Stimulated activated CD8-positive, alpha-beta memory T cell treated with anti-CD3 and anti-CD28 coated beads, Interleukin-7, amount 100 ng/mL, for 48 hours (primary cell): ENCODE measurements at places on chromosomes 11 and 22.

DNA sequence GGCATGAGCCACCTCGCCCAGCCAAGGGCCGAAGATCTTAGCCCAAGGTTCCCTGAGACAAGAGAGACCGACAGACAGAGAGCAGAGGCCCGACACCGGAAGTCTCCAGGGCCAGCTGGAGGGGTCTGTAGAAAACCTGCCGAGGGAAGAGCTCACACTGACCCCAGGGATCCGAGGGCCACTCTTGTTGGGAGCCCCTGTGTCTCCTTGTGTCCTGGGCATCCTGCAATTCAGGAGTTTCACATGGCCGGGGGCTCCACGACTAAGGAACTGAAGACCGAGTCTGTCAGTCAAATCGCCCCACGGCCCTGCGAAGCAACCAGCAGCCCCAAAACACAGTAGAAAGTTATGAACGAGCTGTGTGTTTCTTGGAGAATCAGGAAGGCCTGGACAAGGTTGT, 1482.0 kb downstream of the BRD1 start:
- no peak for DNase-seq

DNA sequence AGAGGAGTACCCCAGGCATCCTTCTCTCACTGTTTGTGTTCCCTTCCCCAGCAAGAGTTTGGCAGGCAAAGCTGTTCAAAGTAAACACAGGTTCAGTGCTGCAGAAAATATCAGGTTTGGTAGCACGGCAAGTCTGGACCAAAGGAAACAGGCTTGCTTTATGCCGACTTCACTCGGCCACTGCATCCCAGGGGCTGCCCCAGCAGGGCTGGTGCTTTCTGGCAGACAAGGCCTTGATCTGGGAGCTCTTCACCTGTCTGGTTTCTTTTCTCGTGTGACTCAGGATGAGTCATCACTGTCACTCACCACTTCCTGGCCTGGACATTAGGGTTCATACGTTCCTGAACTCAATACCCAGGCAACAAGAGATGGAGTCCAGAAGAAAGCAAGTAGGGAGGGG, 52.6 kb upstream of the NAV2 start:
- DNase-seq: peak; percentile 2

DNA sequence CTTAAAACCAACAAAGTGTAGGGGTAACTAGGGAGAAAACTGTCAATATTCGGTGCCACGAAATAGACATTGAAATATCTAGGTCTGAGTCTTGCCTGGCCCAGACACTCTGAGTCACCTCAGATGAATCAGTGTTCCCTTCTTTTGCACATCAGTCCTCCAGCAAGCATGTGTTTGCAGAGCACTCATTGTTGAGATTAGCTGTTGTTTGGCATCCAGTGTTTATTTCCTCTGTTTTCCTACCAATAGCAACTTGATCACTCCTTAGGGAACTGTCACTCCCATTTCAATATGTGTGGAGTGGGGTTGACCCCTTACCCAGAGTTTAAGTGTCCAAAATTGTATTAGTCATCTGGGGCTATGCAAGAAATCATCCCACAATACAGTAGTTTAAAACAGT, 4.7 kb upstream of the ASCC2 start:
- no peak for DNase-seq

DNA sequence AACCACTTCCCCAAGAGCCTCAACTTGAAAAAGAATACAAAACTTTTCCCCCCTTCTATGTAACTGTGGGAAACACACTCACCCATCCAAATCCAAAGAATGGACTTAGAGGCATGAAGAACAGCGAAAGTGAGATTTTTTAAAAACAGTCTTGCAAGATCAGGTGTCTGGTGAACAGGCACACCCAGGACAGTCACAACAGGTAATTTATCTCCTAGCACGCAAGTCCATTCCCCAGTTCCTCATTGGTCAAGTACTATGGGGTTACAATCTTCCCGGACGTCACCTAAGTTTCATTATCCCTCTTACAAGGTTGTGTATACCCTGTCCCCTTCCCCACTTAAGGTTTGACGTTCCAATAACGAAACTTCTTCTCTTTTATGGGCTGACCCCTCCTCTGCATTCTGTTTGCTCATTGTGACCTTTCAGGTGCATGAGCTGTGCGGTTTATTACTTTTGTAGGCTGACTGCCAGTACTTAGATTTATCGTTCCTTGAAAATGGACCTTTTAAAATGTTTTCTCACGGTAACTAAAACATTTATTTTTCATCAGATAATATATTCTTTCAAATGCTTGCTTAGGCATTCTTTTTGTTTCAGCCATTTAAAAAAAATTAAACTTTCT, 1401.9 kb downstream of the FAM181B start:
- DNase-seq: no peak

DNA sequence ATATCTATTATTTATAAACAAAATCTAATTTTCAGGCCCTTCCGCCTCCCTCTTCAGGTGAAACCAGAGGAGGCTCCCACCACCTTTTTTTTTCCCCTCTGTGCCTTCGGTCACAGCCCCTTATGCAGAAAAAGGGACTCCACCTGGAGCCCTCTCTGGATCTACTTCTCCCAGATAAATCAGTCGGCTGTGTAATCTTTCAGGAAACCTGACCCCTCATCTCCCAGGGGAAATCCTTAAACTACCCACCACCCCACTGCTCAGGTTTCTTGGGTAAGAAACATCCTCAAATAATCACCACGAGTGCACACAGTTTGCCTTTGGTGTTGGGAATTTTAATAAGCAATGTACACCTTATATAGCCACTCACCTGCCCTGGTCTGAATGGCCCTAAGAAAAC, 104.2 kb downstream of the NAV2 start:
- DNase-seq: no peak

GRCh38 chr11:68441466-68442230, 18.9 kb upstream of the PPP6R3 start:
- no peak for DNase-seq

- DNase-seq: no peak
Measured at GRCh38 chr22:23206915-23207314, 26.6 kb downstream of the BCR start.

DNA sequence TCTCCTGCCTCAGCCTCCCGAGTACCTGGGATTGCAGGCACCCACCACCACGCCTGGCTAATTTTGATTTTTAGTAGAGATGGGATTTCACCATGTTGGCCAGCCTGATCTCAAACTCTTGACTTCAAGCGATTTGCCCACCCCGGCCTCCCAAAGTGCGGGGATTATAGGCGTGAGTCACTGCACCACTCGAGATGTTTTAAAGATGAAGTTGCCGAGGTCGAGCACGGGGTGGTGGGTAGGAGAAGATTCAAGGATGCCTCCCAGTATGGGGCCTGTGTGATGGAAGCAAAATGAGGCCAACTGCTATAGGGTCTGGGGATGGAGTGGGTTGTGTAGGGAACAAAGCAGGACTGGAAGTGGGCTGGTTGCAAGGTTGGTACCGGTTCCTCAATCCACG, 245.2 kb downstream of the MN1 start:
- no peak for DNase-seq

GRCh38 chr22:38754751-38755154, 1.0 kb downstream of the SUN2 start:
- DNase-seq: no peak

GRCh38 chr11:34865261-34865660, 50.9 kb downstream of the APIP start:
- DNase-seq: no peak

GRCh38 chr22:40332319-40332781, 13.9 kb upstream of the ADSL start:
- no peak for DNase-seq

DNA sequence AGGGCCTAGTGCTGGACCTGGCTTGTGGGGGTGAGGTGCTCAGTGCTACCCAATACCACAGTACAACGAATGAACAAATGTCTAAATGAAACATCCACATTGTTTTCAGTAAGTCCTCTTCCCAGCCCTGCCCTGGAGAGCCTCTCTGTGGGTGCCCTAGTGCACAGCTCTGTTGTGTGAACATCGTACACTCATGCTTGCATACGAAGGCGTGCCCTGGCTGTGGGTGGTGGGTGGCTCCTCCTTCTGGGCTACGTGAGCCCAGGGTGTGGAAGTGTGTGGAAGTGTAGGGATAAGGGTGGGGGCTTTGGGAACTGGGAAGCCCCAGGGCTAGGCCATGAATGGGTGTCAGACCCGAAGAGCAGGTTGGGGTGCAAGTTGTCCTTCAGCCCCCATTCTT, 592 bp upstream of the NLRX1 start:
- DNase-seq: no peak

DNA sequence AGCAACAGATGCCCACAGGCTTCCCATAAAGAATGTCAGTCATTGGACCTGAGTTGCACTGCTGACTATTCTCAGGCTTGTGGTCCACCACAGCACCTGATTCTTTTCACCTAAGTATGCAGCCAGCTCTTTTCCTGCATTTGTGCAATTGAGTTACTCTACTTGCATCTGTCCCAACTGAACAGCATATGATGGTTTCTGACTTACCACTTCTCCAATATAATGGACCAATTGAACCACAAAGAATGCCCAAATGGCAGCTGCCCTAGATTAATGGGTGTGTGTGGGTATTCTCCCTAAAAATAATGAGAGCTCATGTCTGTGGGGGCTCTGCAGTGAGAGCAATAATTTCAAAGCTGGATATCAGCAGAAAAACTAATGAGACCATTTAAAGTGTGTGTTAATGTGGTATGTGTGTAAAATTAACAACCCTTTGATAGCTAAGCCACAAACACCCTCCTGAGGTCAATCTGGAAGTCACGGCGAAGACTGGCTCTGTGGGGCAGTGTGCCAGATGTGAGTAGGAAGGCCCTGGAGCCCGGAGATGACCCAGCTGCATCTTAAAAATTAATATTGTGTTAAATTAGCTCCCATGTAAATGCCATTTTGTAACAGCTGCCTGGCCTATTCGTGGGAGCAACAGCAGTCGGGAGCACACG, 43.8 kb downstream of the SC5D start:
- DNase-seq: no peak

GRCh38 chr11:82210011-82210410, 523.7 kb downstream of the FAM181B start:
- no peak for DNase-seq

DNA sequence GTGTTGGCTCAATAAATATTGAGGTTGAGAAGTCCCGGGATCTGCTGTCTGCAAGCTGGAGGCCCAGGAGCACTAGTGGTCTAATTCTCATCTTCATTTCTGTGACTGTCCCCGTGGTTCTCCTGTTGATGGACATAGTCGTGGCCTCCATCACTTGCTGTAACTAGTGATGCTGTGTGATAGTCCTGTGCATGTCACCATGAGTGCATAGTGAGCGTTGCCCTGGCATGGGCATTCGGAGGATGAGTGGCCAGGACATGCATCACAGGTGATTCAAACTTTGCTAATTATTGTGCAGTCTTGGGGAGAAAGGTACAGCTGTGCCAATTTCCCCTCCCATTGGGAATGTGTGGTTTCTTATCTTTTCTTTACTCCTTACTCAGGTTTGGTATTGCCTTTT, 902.2 kb downstream of the BRD1 start:
- no peak for DNase-seq

GRCh38 chr11:116037861-116038260, 533.6 kb upstream of the CADM1 start:
- DNase-seq: no peak

GRCh38 chr11:1494650-1495049, 8.1 kb upstream of the MOB2 start:
- DNase-seq: no peak

DNA sequence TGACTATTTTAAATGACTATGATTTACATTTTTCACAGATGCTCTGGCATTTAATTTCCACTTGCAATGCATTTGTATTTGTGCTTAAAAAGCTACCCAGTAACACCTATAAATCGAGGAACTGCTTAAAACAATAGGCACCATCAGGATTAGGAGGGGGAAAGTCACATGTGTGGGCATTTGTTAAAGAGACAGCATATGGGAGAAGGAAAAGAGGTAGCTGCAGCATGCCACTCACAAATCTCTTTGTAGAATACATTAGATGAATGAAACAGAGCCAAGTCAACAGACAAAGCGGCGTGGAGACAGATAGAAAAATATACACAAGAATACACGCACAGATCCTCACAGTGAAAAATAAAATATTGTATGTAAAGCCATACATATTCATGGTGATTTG, 228.0 kb downstream of the CADM1 start:
- DNase-seq: no peak

- DNase-seq: no peak
Measured at GRCh38 chr22:26648011-26648497, 9.3 kb upstream of the MIAT start.

DNA sequence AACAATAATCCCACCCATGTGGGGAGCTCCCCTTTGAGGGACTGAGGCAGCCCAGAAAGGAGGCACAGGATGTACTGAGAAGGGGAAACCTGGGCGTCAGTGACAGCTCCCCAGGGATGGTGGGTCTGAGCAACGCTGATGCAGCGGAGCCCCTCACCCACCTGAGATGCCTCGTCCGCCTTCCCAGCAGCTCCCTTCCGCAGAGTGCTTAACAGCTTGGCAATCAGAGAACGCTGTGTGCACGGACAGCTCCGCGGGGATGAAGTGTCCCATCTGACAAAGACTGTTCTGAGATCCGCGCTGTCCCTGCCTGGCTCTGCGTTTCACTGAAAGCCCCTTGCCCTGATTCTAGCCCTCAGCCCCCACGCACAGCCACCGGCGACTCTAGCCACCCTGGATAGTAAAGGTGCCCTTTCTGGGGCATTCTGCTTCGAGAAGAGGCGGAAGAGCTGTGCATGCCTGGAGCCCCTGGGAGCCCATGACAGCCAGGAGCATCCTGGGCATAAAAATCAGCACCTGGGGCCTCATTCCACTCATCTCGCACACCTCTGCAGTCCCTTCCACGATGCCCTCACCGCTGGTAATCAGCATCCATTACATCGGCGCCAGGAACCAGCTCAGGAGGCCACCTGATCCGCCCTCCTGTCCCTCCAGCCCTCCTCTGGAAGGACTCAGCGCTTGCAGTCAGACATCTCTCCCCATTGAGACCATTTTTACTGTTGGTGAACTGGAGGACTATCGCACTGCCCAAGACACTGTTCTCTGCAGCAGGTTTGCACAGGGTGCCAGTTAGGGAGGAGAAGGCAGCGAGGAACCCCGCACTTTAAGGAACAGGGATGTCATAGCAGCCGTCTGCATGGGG, 10.7 kb downstream of the KCNJ5 start:
- DNase-seq: no peak

DNA sequence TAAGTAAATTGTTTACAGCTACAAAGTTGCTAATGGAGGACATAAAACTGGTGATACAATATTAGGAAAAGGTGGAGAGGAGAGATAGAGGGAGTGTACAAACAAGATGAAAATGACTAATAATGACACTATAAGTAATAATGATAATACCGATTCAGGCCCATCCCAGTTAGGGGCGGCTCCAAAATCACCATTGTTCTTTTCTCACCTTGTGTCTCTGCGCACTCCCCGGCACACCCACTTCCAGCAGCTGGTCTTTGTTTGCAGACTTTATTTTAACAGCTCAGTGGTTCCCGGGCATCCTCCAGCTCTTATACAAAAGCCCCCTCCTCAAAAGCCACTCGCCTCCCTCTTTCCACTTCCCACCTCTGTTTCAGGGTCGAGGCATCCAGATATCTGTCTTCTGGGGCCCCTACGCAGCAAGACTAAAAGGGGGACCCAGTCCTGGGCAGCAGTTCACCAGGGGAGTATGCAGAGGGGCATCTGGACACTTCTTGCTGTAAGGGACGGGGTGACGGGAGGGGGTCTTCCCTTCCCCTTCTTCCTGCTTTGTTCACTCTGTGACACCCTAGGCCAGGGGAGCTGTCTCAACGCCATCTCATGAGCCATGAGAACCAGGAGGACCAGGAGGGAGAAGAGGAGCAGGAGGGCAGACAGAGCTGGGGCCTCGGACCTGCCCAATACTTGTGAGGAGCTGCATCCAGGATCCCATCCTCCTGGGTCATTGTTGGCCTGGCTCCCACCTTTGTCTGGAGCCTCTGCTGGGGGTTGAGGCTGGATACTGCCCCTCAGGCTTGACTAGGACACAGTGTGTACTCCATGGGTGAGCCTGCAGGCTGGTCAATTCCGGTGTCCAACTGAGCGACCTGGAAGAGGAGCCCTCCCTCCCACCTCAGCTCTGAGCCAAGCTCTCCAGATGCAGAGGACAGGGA, 2.7 kb downstream of the APOL2 start:
- DNase-seq: no peak
